ENCODE measurements at places on chromosomes 16 and 17.

DNA sequence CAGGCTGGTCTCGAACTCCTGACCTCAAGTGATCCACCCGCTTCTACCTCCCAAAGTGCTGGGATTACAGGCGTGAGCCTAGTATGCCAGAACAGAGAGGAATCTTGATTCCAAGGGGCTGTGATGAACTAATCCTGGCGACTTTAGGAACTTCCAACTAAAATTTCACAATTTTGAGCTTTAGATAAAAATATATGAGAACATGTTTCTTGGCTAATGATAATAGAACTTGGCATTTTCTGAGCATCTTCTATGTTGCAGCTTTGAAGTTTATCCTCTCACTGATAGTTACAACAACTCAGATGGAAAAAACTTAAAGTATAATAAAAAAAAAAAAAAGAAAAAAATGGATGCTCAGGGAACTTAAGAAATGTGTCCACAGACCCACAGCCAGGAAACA lies 69.8 kb upstream of the WSCD1 start:
- DNase-seq, result no peak

- no peak for DNase-seq
Measured at GRCh38 chr17:68572138-68572842, 28.9 kb downstream of the FAM20A start.

- DNase-seq, result no peak
Measured at GRCh38 chr17:36728030-36728991, 126.9 kb downstream of the MRM1 start.

DNA sequence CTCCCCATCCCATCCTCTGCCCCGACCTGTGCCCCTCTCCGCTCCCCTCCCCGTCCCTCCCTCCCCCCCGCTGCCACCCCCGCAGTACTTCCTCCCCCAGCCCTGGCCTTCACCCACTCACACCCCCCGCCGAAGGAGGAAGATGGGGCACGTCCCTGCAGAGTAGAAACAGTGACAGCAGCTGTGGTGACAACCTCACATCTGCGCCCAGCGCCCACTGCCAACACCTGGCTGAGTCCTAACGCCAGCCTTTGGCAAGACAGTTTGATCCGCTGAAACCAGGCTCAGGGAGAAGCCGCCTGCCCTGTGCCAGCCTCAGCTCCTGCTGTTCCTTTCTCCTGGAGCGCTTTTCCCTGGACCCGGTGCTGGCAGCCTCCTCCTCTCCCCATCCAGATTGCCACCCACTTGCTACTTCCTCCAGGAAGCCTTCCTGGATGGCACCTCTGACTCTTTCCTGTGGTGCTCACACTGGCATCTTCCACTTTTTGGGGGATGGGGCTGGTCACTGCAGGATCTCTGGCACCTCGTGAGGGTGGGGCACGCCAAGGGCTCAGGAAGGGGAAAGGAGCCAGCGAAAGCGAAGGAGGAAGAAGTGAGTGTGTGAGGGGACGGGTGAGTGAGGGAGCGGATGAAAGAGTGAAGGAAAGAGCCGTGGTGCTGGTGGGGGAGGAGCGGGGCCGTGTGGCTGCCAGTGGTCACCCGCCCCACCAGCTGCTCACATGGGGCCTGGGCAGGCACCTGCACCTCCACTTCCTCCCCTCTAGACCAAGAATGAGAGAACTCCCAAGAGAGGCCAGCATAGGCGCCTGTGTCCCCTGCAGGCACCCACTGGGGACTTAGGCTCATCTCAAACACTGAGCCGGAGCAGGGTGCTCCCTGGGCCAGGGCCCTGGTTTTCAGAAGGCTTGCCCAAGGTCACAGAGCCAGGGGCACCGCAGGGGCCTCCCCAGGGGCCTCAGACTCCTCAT lies 27.0 kb downstream of the ZFPM1 start:
- DNase-seq, result no peak

- DNase-seq, result no peak
Measured at GRCh38 chr16:89123001-89123830, 29.6 kb downstream of the ACSF3 start.

All from SJCRH30 (cell line).